Hematopoietic multipotent progenitor cell treated with erythropoietin and hydrocortisone succinate and interleukin-3 and kit ligand, for 8 days (in vitro differentiated cells): ENCODE measurements at places on chromosomes 11 and 22.

- no peak for DNase-seq
Observed at GRCh38 chr11:109970516-109971183, 122.5 kb upstream of the ZC3H12C start.

GRCh38 chr22:26484360-26484706 lies 656 bp downstream of the SRRD start:
- peak; percentile 83 for DNase-seq

GRCh38 chr22:29269731-29270474 lies 1.8 kb downstream of the EWSR1 start:
- no peak for DNase-seq

GRCh38 chr11:22657101-22657694 lies 9.2 kb upstream of the GAS2 start:
- DNase-seq = no peak

GRCh38 chr22:24601217-24602104 lies 1.5 kb upstream of the GGT1 start:
- peak; percentile 94 for DNase-seq

- no peak for DNase-seq
Observed at GRCh38 chr11:82034527-82034926, 699.1 kb downstream of the FAM181B start.

- peak; percentile 33 for DNase-seq
Observed at GRCh38 chr11:122882857-122883645, 492 bp downstream of the JHY start.
